ENCODE measurements at places on chromosomes 16 and 17.

DNA sequence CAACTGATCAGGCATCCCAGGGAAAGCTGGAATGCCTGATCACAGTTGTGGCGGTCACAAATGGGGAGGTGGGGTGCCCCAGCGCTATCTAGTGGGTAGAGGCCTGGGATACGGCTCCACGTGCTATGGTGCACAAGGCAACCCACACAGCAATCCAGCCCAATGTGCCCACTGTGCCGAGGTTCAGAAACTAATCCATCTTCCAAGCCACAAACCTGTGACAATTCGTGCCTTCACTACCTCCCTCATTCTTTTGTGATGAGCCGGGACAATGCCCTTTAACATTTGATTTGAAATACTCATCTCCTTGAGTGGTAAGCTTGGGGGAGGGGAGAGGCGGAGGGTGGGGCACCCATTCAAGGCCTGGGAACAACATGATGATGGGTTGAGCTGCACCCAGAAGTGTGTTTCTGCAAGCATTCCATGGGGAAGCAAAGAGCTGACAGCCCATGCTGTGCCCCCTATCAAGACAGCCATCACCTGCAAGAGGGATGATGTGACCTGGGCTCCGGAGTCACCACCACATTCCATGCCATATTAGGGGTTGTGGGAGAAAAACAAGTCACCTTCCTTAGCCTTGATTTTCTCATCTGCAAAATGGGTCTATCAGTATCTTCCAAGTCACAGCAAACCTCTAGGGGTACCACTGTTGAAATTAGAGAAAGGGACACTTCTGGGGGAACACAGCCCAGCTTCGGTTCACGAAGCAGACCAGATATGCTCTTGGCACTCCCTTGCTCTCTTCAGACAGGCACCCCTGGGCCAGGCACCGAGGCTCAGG, 3.7 kb downstream of the ELOB start:
- DNase-seq = no peak

- no peak for DNase-seq
Measured at GRCh38 chr17:70187383-70187782, 18.1 kb downstream of the KCNJ2 start.

GRCh38 chr17:29591146-29591736, 1.7 kb upstream of the ANKRD13B start:
- DNase-seq = peak; percentile 57

GRCh38 chr16:4297480-4297879, 18.4 kb upstream of the GLIS2 start:
- DNase-seq = no peak

DNA sequence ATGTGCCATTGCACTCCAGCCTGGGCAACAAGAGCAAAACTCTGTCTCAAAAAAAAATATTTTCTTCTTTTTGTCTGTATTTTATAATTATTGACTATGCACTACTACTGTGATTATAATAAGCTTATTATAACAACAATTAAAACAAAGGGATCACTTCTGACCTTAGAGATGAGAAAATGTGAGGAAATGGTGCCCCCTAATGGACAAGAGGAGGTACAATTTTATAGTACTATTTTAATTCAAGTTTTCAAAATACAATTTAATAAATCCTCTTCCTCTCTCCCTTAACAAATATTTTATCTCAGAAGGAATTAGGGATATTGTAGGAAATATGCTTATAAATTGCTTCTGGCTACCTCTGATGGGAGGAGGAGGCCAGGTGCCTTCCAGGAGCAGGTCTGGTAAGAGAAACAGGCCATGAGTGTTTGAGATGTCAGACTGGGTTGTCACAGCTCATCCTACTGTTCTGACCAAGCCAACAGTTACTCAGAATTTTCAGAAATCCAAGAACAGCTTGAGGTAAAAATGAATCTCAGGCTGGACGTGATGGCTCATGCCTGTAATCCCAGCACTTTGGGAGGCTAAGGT, 14.0 kb downstream of the VPS53 start:
- peak; percentile 67 for DNase-seq

DNA sequence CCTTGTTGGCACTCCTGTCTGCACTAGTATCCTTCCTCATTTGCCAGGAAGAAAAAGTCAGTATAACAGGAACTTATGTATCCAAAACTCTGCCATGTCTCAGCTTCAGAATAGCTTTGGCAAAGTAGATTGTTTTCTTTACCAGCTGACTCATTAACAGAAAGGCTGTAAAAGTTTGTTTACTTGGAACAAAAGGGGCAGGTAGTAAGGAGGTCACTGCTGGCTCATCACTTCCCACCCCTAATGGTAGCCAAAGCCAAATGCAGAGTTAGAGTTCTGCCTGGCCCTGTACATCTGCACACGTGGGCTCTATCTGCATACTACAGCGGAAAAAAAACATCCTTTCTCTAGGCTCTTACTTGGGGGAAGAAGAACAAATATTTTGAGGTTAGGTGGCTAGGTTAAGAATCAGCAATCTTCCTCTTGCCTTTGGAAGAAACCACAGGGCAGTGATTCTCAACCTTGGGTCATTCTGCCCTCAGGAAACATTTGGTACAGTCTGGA, 90.9 kb upstream of the BCAR1 start:
- no peak for DNase-seq

GRCh38 chr16:83923581-83924365, 24.9 kb downstream of the MLYCD start:
- DNase-seq = no peak

DNA sequence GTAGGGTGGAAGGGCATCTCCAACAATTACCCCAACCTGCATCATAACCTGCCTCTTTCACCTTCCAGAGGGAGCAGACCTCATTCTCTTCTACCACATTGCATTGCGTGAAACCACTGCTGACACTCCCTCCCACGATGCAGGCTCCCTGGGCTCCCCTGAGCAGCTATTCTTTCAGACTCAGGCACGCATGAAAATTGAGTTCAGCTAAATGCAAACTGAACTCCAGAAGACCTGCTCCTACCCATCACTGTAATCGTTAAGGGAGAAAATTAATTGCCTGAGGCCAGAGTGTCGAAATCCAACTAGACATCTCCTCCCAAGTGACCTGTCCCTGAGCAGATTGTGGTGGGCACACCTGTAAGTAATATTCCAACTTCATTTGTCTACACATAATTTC, 186.0 kb downstream of the GRIN2A start:
- DNase-seq = no peak

- no peak for DNase-seq
Measured at GRCh38 chr16:17926866-17927399, 409.6 kb downstream of the NPIPA8 start.

DNA sequence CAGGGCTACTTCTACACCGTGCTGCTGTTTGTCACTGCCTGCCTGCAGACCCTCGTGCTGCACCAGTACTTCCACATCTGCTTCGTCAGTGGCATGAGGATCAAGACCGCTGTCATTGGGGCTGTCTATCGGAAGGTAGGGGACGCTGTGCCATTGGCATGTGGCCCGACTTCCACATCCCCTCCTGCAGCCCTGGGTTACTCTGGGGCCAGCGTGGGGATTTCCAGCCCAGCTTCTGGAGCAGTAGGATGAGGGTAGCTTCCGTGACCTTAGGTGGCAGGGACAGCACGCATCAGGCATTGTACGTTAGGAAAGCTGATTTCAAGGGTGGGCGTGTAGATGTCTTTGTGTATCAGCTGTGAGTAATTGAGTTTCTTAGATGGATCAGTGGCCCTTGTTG, 96.5 kb downstream of the ABCC1 start:
- DNase-seq = no peak

DNA sequence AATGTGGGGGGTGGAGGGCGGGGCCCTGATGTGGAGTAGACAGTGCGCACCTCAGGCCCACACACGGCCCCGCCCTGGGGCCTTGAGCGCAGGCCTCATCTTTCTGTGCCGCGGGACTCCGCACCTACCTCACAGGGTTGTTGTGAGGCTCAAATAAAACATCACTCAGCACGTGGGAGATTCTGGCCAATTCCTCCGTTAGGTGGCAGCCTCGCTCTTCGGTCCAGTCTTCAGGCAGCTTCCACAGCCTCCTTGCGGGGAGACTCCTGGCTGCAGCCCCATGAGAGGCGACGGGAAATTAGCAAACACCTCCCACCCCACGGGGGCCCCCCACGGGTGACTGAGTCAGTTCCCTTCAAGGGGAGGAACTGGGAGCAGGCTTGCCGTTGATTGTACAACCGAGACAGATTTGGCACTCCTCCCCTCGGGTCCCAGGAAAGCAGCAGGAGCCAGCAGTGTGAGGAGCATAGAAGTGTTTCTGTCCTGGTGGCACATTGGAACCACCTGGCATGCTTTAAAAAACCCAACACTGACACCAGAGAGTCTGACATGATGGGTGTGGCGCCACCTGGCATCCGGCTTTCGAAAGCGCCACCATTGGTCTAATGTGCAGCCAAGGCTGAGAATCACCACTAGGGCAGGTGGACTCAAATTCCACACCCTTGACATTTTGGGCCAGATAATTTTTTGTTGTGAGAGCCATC, 7.6 kb downstream of the MRM1 start:
- peak; percentile 88 for DNase-seq

- DNase-seq = no peak
Measured at GRCh38 chr17:9074131-9074530, 52.8 kb downstream of the NTN1 start.

- no peak for DNase-seq
Measured at GRCh38 chr16:89505204-89506112, 2.7 kb upstream of the SPG7 start.

- DNase-seq = no peak
Measured at GRCh38 chr16:50695017-50696000, 1.9 kb downstream of the NOD2 start.

DNA sequence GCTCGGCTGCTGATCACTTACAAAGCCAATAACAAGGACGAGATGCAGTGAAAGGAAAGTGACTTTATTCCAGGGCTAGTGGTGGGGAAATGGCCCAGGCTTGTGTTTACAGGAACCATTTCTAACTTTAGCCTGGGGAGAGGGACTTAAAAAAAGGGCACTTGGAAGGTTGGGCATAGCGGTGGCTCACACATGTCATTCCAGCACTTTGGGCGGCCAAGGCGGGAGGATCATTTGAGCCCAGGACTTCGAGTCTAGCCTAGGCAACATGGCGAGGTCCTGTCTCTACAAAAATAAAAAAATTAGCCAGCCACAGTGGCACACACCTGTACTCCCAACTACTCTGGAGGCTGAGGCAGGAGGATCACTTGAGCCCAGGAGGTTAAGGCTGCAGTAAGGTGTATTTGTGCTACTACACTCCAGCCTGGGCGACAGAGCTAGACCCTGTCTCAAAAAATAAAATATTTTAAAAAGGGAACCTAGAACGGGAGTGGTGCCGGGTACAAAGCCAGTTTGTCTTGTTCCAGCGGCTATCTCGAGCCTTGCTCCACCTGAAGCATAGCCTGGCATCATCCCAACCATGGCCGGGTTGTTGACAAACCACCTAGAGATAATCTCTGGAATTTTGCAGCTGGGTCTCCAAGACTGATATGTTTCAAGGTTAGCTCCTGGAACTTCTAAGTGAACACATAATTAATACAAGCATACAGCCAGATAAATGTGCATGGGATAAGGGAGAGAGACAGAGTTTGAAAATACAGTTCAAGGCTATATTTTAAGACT, 5.7 kb upstream of the TVP23A start:
- DNase-seq = no peak

- DNase-seq = no peak
Measured at GRCh38 chr17:32160526-32160925, 18.2 kb downstream of the RHOT1 start.

DNA sequence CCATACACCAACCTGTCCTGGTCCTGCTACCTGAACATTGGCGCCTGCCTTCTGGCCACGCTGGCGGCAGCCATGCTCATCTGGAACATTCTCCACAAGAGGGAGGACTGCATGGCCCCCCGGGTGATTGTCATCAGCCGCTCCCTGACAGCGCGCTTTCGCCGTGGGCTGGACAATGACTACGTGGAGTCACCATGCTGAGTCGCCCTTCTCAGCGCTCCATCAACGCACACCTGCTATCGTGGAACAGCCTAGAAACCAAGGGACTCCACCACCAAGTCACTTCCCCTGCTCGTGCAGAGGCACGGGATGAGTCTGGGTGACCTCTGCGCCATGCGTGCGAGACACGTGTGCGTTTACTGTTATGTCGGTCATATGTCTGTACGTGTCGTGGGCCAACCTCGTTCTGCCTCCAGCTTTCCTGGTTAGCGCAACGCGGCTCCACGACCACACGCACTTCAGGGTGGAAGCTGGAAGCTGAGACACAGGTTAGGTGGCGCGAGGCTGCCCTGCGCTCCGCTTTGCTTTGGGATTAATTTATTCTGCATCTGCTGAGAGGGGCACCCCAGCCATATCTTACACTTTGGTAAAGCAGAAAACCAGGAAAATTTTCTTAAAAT, 21.5 kb downstream of the TMEM204 start:
- DNase-seq = no peak

GRCh38 chr17:61394630-61395408, 4.8 kb upstream of the TBX2 start:
- no peak for DNase-seq

GRCh38 chr16:75002474-75002873, 3.6 kb downstream of the ZNRF1 start:
- DNase-seq = no peak

- peak; percentile 98 for DNase-seq
Measured at GRCh38 chr17:40068917-40069750, 6.4 kb downstream of the THRA start.

DNA sequence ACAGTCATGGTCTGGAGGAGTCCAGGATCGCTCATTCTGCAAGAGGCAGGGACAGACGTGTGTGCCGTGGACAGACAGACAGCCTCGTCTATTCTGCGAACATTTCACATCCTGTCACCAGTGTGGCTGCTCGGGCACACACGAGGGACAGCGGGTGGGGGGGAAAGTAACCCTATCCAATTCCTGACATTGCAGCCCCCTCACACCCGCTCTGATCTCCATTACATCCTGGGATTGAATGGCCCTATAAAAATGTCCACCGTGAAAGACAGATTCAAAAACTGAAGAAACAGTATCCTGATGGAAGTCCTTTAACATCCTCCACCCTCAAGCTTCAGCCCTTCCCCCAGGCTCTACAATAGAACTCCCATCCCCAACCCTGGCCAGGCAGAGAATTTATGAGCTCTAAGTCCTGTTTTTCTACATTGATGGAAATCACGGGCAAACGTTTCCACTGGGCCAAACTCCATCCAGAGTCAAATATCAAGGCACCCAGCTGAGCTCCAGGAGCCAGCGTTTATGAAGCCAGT, 39.4 kb downstream of the HS3ST3A1 start:
- DNase-seq = no peak

DNA sequence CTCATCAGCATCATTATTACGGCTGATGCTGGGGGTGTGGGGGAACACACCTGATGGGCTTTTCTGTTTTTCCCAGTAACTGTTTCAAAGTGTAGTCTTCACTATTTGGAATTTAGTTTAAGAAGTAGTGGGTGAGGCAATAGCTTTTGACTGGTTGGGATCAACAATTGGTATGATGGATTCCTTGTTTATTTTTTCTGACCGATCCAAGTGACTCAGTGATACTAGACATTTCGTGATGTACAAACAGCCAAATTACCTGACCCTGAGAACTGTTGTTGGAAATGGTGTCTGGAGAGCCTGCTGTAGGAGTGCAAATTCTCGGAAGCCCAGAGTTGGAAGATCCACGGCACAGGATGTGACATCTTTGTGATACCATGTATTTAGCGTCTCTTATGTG, 204.2 kb downstream of the PRKCA start:
- no peak for DNase-seq
